Activated naive CD4-positive, alpha-beta T cell (primary cell): ENCODE measurements at places on chromosomes 7 and 10.

DNA sequence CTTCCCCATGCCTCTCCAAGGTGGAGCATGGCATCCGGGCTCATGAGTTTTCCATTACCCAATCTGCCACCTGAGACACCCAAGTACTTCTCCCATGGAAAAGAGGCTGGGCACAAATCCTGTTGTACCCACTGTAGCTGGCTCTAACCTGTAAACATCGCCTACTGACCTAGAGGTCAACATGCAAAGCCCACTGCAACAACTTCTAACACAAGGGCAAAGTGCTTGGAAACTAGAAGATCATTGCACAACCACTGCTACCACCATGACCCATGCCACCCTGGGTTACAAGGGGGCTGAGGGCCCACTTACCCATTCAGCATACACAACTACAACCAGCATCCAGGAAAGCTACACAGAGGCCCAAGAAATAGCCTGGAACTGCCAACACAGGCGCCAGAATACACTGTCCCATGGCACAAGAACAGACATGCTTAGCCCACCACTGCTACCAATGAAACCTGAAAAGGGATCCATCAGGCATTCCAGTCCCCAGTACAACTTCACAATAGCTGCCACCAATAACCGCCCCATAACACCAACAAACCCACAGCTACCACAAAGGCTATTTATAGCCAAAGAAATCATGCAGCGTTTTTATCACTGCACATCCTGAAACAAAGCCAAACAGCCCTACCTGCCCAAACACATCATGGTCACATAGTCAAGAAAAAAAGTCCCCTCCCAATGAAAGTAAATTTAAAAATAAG lies 63.4 kb downstream of the RNF32 start:
- no peak for DNase-seq

DNA sequence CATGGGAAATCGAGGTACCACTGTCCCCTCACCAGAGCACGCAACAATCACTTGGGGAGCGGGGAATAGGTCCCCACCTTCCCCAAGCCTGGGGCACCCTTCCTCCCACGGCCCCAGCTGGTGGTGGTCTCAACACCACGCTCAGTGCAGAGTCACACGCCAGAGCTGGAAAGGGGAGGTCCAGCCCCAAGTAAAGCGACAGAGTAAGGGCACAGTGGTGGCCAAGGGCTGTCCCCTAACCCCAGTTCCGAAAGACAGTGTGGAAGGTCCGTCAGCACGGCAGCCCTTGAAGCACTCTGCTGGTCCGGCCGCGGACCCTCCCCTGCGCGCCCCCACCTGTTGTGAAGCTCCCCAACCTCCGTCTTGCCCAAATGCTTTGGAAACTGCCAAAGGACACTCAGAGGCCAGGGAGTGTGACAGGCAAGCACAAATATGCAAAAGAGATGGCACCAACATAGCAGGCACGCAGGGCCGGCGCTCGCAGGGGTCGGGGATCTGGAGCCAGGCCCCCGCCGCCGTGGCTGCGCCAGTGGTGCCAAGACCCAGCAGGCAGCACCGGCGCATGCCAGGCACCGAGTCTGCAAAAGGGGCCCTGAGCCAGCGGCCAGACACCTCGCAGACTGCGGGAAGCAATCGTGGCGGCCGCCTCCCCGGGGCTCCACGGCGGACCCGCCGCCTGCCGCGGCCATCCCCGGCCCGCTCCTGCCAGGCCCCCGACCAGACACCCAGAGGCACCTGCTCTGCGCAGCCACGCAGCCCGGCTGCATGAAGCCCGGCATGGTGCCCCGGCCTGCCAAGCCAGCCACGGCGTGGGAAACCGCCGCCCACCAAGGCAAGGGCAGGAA lies 51.6 kb upstream of the SRRM3 start:
- no peak for DNase-seq

- no peak for DNase-seq
These were observed 17.7 kb downstream of the CLIP2 start for GRCh38 chr7:74306730-74307469.

GRCh38 chr10:12237265-12238220 lies 41.6 kb downstream of the CDC123 start:
- no peak for DNase-seq

GRCh38 chr7:139124084-139124914 lies 14.8 kb upstream of the ZC3HAV1 start:
- DNase-seq, result no peak

DNA sequence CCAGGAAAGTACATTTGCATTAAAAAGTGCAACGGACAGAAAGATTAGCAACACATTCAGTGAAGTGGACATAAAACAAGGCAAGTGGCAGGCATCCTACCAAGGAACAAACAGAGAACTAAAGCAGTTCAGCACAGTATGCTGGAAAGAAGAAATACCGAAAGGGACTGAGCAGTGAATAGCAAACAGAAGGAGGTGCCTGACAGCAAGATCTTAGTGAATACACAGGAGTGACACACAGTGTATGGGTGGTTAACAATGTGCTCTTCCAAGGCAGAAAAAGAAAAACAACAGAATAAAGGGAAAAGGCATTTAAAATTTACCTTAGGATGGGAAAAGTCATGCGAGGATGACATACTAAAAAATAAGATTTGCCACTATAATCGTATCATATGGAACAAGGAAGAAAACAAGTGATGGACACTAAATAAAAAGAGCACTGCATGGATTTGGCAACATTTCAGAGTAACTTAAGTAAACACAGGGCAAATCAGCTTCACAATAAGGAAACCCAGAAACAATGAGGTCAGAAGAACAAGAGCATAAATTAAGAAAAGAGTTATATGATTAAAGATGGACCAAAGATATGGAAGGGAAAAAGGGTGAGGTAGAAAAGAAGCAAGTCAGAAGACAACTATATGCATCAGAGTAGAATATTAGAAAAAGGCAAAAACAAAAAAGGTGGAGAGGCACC lies 29.5 kb downstream of the MEST start:
- no peak for DNase-seq

- DNase-seq, result no peak
These were observed 1357.5 kb upstream of the SORCS1 start for GRCh38 chr10:108521827-108522492.

GRCh38 chr7:77982926-77983550 lies 184.5 kb downstream of the PHTF2 start:
- no peak for DNase-seq

DNA sequence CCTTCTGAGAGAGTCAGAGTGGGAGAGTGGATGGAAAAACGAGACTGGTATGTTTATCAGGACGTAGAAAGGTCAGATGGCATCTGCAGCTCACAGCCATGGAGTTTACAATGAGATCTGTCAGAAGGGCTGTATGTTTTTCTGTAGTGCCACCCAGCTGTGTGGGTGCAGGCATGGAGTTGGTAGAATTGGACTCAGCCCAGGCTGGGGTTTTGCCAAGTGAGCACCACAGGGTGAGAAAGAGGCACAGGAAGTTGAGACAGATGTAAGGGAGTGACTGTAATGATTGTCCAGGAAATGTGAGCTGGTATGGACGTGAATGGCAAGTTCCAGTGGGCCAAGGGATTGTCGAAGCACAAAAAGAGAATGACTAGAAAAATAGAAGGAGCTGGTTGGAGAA lies 9.1 kb upstream of the ZYX start:
- DNase-seq, result peak; percentile 25

GRCh38 chr7:90180649-90181048 lies 26.4 kb downstream of the STEAP1 start:
- DNase-seq, result no peak

DNA sequence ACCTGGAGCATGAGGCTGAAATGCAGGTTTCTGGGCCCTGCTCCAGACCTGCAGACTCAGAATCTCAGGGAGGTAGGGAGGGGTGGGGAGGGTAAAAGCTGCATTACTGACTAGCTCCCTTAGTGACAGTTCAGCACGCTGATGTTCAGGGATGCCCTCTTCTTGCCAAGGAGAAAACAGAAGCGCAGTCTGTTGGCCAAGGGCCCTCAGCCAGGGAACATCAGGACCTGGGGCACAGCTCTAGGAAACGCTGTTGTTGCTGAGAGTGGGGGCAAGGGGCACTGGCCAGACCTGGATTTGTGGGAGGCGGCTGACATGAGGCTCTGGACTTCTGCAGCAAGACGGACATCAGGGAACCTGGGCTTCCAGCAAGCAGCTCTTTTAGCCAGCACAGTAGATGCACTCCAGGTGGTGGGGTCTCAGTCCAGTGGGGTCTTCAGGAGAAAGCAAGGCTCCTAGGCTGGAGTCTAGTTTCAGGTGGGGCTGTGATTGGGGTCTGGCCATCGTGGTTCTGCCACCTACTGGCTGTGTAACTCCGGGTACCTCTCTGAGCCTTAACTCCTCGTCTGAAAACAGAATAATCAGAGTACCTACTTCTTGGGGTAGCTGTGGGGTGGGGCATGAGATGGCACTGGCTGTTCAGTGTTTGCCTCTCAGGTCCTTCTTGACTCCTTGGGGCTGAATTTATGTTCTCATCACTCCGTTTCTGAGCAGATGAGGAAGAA lies 72.9 kb upstream of the PRLHR start:
- no peak for DNase-seq

DNA sequence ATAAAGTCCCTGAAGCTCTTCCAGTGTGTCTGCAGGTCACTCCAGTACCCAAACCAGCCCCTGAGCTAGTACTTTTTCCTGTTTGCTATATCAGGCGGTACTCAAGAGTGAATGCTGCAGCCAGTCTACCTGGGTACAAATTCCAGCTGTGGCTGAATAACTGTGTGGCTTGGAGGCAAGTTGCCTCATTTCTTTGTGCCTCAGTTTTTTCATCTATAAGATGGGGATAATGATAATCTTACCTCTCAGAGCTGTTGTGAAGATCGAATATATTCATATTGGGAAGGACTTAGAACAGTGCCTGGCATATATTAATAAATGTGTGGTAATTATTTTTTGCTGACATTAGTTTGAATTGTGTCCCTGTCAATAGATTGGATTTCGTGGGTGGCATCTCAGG lies 191.2 kb downstream of the WDR11 start:
- no peak for DNase-seq

DNA sequence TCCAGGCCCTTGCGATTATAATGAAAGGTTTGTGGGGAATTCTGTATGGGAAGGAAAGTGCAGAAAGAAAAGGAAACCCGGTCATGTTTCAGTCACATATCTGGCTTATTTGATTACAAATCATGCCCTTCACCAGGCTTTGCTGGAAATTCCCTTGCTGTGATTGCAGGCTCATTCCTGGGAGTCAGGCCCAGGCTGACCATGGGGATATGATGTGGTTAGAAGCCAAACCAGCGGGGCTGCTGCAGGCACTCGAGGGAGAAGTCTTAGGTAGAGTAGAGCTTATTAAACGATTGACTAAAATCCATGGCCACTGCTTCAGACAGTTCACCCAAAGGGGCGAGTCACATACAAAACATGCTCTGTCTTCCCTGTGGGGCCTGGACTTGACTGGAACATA lies 16.2 kb downstream of the PKD1L1 start:
- no peak for DNase-seq

DNA sequence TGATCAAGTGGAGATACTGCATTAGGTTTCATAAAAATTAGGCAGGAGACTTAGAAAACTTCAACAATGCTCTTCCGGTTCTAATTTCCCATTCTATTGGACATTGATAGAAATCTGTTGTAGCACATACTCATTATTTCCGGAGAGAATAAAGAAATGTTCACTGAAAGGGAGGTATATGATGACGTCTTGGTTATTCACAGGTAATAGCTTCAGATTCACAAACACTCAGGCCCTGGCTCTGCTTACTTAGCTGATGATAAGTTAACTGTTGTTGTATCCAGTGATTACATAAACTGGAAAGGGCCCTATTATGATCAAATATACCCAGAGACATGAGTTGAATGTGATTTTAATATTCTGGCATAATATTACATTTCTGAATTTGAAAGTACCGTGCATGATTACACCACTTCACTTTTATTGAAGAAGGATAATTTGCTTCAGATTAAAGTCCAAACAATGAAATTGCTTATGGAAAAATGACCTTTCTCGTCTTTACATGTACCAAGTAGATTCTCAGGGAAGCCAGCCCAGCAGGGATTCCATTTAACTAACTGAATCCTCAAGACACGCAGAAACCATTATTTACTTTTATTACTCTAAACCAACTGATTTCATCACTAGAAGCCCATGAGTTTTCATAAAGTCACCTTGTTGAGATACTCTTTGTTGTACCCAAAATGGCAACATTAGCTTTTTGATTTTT lies 288.0 kb upstream of the PITRM1 start:
- no peak for DNase-seq

DNA sequence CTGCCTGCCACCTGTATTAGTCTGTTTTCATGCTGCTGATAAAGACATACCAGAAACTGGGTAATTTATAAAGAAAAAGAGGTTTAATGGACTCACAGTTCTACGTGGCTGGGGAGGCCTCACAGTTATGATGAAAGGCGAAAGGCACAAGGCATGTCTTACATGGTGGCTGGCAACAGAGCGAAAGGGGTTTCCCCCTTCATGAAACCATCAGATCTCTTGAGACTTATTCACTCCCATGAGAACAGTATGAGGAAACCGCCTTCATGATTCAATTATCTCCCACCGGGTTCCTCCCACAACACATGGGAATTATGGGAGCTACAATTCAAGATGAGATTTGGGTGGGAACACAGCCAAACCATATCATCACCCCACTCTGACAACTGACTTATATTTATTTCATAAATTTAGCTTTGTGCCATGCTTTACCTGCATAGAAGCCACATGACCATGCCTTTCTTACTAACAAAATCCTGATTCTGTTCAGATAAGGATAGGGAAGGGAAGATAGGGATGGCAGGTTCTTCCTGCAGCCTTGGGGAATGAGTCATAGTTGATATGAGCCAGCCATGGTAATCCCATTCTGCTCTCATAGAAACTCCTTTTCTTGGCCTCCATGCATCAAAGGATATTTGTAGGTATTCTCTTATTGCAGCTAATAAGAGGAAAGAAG lies 191.3 kb upstream of the AGK start:
- DNase-seq, result no peak

- no peak for DNase-seq
These were observed 62.4 kb upstream of the MKLN1 start for GRCh38 chr7:131265227-131265626.

DNA sequence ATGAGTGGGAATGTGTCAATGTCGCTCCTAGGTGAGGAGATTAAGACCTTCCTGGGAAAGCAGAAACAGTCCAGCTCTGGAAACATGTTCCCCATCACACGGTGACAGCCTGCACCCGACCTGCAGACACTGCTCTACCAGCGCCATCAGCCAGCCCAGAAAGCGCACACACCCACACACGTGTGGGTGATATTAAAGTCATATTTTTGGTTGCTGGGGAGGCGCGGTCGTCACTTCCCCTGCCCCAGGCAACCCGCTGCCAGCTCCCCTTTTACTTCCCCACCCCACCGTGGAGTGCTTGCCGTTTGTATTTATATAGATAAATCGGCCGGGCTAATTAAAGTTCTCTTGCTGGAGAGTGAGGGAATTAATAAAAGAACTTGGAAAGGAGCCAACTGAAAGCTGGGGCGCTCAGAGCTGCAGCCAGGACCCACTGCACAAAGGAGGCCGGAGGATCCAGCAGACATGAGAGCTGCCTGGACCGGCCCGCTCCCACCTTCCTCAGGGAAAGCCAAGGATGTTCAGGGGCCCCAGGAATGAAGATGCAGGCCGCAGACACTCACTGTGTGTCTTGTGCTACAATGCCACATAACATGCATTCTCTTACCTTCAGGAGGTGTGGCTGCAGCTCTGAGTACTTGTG lies 145.2 kb upstream of the UNC5B start:
- DNase-seq, result no peak
